ENCODE measurements at places on chromosomes 6 and 20.

DNA sequence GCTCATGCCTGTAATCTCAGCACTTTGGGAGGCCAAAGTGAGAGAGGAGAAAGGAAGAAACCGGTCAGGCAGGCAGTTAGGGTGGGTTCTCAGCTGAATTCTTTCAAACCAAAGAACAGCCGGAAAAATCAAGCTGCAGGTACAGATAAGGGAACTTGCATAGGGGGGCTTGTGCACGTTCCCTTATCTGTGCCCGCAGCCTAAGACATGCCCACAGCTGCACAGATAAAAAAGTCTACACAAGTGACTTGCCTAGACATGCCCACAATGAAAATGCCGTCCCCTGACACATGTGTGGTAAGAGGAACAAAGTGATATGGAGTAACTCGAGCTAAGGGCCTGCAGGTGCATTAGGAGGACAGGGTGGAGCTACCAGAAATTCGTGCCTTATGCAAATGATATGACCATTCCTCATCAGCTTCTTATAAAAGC, 175.8 kb upstream of the SALL4 start:
- no peak for DNase-seq

DNA sequence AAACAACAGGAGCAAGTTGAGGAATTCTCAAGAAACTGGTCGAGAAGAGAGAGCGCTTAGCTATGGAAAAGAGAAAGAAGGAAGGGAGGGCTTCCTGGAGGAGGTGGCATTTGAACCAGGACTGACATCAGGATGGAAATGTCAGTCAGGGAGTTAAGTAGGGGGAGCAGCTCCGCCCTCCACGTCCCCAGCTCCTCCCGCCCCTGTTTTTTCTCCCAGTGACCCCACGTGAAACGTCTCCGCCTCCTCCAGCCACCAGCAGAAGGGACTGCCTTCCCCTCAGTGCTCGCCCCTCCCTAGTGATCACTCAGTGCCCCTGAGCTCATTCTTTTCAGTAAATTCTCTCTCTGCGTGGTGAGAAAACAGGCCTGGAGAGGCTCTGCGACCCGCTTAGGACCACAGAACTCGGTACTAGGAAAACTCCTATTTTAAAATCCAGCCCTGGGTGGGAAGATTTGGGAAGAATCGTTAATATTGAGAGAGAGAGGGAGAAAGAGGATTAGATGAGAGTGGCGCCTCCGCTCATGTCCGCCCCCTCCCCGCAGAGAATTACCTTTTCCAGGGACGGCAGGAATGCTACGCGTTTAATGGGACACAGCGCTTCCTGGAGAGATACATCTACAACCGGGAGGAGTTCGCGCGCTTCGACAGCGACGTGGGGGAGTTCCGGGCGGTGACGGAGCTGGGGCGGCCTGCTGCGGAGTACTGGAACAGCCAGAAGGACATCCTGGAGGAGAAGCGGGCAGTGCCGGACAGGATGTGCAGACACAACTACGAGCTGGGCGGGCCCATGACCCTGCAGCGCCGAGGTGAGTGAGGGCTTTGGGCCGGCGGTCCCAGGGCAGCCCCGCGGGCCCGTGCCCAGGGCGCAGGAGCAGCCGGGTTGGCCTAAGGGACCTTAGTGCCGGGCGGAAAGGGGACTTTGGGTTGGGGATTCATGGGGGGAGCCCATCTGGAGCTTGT, 4.6 kb downstream of the HLA-DPB1 start:
- peak; percentile 84 for DNase-seq

DNA sequence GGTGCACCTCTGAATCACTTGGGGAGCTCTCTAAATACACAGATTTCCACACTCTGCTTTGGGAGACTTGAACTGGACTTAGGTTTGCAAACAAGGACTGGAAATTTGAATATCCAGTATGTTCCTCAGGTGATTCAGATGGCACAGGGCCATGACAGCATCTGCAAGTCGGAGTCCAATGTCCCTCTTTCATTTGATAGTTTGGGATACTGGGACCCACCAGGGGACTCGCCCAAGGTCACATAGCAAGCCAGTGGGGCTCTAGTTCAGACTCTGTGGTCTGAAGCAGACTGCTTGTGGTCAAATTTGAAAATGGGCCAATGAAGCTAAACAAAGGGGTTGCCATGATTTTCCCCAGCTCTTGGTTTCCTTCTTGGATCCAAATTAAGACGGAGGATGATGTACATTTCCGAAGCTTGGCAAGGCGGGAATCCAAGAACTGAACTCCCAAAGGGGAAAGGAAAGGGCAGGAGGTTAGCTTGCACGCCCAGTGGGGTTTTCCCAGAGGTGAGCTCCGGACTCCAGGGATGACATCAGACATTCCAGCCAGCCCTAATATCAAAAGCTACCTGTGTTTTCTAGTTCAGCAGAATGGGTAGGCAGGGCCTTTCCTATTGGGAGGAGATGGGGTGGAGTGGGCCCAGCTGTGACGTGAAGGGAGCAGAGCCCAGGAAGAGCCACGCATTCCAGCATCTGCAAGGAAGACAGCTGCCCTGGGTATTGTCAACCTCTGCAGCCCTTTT, 3.4 kb upstream of the SYS1 start:
- DNase-seq, result no peak

GRCh38 chr6:64330694-64331307, 695.2 kb downstream of the PHF3 start:
- no peak for DNase-seq

- no peak for DNase-seq
Observed at GRCh38 chr20:15446373-15446772, 1109.0 kb upstream of the FLRT3 start.

GRCh38 chr6:168377856-168378832, 58.6 kb upstream of the DACT2 start:
- no peak for DNase-seq

DNA sequence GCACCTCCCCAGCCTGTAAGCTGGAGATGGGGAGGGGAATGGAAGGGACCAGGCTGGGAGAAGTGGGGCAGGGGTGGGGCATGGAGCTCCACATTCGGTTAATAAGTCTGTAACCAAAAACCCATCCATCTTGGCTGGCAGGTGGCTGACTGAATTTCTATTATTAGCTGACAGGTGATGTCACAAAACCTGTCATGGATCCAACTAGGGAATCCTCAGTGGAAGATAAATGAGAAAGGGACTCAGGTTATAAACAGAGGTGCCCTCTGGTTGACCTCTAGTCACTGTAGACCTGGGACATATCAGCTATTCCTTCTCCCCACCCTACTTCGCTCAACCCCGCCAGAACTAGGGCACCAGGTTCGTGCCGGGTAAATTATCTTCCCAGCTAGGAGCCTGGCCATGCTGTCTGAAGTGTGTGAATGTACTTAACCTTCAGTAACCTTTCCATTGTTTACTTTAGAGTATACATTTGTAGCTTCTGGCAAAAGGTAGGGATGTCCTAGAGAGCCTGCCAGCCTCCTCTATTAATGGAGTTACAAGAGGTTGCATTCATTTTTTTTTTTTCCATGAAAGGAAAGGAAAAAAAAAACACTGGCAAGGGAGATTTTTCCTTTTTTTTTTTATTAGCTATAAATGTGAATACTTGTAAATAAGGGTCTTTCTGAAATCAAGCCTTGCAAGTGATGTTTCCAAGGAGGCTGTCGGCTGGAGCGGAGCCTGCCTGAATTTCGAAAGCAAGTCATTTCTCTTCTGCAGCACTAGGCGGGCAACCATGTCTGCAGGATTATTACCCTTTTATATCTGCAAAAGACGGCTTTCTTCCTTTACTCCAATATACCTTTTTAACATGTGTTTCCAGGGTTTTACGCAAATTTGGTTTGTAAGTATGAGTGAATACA, 135.9 kb downstream of the TMEM242 start:
- DNase-seq, result peak; percentile 73

DNA sequence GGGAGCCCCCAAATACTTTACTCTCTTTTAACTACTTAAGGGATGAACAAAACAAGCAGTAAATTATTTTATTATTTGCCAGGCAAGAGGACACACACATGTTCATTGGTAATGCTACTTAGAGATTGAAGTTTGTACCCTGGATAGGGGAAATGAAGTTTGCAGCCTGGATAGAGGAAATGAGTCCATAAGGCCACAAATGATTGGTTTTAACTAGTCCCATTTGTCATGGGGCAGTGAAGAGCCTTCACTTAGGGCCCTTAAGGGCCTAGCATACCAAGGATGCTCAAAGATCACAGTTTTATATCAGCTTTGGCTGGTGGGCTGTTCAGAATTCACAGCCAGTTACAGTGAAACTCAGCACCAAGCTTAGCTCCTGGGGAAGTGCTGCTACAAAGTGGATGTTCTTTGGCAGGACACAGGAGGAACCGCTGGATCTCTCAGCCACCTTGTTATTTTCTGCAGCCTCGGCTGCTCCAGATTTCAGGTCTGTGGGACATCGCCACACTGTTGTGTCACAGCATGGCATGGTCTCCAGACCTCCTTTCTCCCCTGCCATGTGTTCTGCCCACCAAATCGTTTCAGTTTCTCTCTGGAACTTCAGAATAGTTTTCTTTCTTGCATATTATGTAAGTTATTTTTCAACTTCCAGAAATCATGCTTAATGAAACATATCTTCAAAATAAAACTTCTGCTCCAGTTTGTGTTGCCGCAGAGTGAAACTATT, 41.8 kb downstream of the NCOA7 start:
- DNase-seq, result no peak

DNA sequence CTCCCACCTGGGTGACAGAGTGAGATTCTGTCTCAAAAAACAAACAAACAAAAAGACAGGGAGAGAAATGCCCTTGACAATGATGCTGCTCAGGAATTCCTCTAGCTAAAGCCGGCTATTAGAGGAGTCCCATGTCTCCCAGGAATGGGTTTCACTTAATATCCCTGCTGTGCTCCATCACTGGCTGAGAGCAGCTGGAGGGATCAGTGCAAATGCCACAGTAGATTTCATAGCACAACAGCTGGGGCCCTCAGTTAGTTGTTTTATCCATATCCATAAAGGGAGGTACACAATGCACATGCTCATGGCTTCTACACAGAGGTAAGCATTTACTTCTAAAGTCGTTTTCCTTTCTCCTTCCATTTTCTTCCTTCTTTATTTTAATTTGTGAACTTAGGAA, 742.0 kb upstream of the POU3F2 start:
- no peak for DNase-seq

GRCh38 chr6:47147836-47148344, 105.8 kb upstream of the ADGRF1 start:
- DNase-seq, result no peak

DNA sequence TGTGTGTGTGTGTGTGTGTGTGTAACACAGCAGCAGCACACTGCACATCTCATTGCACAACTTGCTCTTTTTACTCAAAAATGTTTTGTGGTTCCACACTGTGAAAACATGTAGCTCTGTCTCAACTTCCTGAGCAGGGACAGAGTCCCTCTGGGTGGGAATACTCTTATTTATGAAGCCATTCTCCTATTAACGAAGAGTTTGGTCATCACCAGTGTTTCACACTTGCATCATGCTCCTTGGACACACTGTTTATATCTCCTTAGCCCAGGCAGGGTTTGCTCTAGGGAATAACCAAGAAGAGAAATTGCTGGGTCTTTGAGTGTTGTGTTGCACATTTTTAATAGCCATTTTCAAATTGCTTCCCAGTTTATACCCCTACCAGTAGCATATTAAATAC, 53.6 kb downstream of the ZNF831 start:
- DNase-seq, result no peak

DNA sequence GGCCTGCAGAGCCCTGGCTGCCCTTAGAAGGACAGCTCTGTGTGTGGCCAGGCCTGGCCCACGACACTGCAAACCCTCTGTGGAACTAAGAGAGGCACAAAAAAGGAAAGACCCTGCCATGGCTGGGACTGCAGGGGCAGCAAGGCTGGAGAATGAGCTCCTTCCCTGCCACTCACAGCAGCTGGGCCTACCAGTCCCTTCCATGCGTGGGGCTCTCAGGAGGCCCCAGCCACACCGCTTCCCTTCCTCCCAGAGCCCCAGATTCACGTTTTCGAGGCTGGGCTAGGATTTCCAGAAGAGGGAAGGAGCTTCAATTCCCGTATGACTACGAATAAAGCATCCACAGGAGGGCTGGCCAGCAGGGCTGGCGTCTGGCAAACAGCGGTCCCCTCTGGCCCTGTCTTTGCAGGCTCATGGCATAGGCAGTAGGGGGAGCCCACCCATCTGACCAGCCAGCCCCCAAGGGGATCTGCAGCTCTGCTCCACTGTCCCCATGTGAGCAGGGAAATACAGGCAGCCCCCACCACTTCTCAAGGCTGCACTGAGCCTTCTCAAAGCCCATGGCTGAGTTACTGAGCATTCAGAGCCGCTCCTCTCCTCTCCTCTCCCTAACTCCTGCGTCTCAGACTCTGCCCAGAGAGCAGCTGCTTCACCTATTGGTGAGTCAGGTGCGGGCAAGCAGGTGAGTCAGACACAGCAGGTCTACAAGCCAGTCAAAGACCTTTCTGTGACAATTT, 53.1 kb downstream of the NINL start:
- DNase-seq, result peak; percentile 63

- DNase-seq, result no peak
Observed at GRCh38 chr6:96624957-96625356, 62.0 kb downstream of the FHL5 start.

GRCh38 chr6:103193413-103193812, 1666.3 kb downstream of the HACE1 start:
- no peak for DNase-seq

DNA sequence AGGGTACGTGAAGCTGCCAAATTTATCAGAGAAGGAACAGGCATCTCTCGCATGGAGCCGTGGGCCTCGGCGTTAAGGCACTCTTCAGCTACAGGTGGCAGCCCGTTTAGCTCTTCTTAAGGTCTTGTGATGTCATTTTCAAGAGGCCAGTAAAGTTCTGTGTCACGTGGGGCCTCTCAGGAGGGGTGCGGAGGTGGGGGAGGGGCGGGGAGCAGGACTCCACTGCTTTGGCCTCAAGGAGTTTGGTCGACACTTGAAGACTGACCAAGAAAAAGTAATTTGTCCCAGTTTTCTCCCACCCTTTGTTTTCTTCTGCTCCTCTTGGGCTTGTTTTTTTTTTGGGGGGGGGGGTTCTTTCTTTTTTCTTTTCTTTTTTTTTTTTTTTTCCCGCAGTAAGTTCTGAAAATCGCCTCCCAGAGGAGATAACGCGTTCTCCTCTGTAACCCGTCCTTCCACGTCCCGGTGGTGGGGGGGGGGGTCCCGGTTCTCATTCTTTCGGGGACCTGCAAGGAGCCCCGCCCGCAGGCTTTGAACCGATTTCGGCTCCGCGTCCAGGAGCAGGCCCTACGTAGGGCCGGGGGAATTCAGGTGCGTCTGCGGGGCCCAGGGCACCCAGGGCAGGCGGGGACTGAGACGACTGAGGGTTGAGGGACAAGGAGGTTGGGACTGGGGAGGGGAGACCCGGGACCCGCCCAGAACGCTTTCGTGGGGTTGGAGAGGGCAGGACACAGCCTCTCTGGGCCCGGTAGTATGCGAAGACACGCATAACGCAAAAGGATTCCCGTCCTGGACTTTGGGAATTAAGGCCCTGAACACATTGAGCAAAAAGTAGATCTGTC, 26.0 kb downstream of the GPX6 start:
- no peak for DNase-seq

GRCh38 chr6:109255946-109256640, 126.2 kb downstream of the CD164 start:
- no peak for DNase-seq

GRCh38 chr20:40232273-40232672, 456.8 kb downstream of the MAFB start:
- no peak for DNase-seq

DNA sequence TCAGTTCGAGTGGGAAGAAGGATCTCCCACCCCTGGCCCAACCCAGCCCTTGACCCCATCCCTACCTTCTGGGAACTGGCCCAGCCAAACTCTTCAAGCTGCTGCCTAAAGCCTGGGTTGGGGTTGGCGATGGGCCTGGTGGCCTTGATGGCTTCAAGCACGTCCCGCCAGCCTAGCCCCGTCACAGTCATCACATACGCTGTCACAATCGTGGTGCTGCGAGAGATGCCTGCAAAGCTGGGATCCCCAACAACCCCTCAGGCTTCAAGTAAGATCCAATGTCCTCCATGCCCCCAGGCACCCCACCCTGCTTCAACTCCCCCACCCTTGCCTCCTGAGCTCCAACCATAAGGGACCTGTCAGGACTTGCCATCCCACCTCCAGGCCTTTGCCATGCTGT, 7.8 kb downstream of the DUSP15 start:
- DNase-seq, result no peak

All from cerebellum (tissue), 4 donors.